ENCODE measurements at places on chromosomes 3 and 15.
A peak's percentile ranks its signal among the peaks of the same experiment; 100 is the strongest.

DNA sequence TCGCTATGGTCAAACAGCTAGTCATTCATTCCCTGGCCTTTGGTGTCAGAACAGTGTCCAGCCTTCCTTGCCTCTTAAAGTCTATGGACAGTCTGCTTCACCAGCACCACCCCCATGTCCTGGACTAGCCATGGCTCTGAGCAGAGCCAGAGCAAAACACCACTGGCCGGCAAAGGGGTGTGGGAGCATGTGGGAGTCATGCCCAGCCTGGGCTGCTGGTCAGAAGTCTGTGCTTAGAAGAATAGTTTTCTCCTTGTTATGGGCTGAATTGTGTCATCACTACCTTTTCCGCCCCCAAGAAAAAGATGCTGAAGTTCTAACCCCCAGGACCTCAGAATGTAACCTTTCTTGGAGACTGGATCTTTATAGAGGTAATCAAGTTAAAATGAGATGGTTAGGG, 132.9 kb upstream of the LPP start:
- no peak for DNase-seq

- no peak for DNase-seq
Observed at GRCh38 chr15:89122505-89123180, 34.4 kb downstream of the ABHD2 start.

DNA sequence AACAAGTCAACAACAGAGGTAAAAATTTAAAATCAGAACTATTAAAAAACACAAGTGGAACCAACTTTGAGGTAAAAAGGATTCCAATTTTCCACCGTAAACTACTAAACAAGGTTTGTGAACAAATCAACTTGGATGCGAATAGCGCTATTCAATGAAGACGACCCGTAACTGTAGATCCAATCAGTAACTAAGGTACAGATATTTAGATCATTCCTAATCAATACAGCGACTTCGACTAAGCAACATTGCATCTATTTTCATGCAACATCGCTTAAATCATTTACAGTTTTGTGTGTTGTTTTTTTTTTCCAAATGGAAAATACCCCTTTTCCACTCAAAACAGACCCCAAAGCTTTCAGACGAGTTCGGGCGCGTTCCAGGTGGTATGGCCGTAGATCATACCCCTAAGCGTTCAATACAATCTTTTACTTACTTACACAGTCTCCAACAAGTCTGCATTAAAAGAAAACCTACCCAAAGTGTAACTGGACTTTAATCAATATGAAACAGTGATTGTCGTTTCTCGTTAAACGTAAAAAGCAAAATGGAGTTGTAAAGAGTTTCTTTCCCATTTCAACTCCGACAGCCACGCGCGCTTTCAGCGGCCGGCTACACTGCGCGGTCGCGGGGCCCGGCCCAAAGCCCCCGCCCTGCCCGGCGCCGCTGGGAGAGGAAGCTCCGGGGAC, 786 bp downstream of the RHOA start:
- peak; percentile 39 for DNase-seq

DNA sequence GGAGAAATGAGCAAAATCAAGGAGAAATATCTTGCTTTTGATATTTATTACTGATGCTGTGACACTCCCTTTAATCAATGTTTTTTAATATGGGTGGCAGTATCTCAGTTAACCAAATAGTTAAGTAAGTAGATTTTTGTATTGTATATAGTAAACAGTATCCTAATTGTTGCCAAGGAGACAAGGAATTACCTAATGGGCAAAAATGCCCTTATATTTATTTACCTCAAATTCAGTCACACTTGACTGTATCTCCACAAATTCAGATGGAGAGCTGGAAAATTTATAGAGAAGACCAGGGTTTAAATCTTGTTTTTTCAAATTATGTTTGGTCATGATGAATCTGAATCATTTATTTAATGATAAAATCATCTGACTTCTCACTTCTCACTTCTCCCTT, 3.6 kb upstream of the CHD2 start:
- DNase-seq: no peak

DNA sequence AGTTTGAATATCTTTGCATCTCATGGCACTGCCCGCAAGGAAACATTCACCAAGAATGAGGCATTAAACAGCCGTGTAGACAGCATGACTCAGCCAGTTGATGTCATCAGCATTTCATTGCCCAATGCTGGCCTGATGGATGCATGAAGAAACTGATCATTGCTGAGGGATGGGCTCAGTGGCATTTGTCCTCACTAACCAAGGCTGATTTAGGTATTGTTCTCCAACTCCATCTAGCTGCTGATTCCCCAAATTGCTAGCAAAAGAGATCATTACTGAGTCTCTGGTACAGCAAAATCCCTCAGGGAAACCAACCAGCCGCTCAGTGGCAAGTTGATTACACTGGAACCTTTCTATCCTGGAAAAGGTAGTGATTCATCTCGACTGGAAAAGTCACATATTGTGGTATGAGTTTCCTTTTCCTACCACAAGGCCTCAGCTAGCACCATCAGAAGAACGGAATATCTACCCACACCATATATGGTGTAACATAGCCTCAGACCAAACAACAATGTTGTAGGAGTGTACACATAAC, 186.5 kb upstream of the GAP43 start:
- no peak for DNase-seq

DNA sequence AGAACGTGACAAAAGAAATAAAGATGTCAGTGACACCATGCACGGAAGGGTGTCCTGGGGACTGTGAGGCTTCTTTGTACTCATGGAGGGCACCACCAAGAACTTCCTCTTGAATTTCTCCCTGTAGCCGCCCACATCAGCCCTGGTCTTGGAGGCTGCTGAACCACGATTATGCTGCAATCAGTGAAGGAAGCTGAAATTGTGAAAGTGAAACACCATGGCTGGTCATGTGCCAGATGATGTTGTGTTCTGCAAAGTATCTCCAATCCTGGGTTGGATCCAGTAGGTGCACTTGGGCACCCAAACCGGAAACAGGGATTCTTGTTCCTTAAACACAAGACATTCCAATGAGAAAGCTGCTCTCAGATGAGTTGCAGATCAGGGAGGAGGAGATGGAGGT, 104.4 kb upstream of the GOLGA6L6 start:
- DNase-seq: peak; percentile 39

DNA sequence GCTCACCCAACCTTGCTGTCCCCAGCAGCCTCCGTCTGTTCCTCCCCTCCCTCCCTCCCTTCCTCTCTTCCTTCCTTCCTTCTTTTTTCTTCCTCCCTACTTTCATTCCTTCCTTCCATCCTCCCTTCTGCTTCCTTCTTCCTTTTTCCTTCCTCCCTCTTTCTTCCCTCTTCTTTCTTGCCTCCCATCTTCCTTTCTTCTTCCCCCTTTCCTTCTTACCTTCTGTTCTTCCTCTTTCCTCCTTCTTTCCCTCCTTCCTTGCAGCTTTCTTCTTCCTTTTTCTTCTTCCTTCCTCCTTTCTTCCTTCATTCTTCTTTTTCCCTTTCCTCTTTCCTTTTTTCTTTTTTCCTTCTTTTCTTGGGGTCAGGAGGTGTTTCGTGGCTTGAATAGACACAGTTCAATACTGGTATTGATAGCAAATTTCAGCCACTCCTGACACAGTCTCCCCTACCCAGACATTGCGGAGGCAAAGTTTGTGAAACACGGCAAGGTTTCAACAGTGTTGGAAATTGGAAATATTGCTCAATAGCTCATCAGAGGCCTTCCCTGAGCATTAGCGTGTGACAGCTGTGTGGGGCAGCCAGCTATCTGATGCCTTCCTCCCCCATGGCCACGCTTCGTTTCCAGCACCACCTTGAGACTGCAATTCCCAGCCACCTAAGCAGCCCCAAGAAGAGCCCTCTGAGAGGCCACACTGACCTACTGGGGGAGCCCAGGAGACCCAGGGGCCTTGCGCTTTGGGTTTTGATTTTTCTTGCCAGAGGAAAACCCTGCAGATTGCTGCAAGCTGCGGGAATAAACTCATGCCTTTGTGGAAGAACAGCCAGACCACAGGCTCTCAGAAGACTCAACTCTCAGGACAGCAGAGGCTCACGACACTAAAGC, 82.2 kb downstream of the KLF15 start:
- no peak for DNase-seq

DNA sequence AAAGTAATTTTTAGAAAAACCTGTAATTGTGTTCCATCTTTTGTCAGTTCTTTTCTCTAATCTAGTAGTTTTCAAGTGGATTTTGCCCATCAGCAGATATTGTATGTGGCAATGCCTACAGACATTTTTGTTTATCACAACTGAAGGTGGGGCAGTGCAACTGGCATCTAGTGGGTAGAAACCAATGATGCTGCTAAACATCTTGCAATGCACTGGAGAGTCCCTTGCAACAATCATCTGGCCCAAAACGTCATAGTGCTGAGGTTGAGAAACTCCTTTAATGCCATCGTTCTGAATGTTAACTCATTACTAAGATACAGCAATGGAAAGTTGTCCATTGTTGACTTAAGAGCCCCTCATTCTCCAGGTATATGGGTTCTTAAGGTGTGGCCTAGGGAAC, 80.1 kb downstream of the BTD start:
- no peak for DNase-seq

DNA sequence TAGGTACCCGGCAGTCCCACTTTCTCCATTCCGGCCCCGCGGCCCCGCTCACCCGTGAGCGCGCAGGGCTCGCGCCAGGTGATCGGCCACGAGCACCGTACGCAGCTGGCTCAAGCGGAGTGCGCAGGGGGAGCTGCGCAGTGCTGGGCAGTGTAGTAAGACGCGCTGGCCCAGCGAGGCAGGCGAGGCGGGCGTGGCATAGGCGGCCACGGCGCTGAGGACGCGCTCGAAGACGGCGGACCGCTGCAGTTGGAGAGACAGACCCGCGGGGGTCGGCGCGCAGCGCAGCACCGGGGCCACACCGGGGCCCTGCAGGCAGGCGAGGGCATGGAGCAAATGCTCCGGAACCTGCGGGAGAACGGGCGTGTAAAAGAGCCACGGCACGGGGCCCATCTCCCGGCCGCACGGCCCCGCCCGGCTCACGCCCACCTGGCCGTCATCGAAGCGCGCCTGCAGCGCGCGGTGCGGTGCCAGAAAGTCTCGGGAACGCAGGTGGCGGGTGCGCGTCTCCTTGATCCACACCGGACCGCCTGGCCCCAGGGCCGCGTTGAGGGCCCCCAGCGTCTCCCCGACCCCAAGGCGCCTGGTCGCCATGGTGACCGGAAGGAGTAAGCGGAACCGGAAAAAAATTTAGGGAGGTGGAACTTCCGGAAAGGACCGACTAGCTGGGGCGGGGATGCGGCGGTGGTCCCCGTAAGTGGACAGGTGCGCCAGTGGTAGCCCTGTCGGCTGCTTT, at the start of gene DALRD3:
DALRD3 (minus strand) TSS at position 610 of the 736 bp plus-strand sequence; CDS start at position 594, 16 bp downstream.
- peak; percentile 76 for DNase-seq

DNA sequence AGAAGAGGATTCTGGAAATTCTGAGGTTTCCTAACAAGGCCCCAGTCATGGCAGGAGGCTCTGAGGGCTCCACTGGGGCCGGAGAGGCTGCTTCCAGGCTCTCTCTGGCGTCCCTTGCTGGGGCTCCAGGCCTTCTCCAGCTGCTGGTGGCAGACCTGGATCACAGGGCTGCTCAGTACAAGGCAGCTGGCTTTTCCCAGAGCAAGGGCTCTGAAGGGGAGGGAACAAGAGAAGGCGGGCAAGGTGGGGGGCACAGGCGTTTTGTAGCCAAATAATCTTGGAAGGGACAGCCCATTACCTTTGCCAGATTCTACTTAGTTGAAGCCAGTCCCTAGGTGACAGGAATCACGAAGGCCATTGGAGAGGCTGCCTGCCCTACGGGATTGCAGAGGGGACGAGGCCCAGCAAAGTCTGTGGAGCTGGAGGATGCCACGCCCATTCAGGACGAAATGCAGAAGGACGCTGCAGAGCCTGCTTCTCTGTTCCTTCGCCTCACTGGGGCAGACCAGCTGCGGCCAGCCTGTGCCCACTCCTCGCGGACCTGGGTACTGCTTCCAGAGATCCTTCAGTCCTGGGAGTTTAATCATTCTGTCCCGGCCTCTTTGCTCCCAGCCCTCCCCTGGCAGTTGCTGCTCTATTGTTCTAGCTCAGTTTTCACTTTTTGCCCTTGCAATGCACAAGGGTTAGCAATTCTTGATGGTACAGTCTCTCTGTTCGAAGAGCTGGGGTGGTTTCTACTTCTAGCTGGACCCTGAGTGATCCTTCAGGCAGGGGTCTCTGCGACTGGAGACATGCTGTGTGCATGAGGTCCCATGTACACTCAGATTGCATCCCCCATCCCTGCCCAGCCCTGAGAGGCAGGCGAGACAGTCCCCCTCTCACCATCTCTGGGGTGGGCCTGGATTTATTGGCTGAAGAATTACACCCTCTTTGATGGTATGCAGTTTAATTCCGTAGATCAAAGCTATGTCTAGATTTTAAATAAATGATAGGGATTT, 149.3 kb upstream of the MEF2A start:
- DNase-seq: no peak

GRCh38 chr15:89556413-89557262, 18.6 kb upstream of the TICRR start:
- DNase-seq: peak; percentile 49

DNA sequence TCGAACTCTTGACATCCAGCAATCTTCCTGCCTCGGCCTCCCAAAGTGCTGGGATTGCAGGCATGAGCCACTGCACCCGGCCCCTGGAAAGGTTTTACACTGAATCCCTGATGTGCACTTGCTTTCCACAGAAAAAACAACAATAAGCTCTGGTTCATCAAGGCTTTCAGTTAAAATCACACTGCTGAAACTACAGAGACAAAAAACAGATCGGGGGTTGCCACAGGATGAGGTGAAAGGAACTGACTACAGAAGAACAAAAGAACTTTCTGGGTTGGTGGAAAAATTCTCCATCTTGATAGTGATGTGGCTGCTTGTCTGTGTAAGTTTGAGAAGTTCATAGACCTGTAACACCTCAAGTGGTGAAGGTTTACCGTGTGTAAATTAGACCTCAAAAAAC, 2.9 kb downstream of the RAB43 start:
- DNase-seq: peak; percentile 66

- no peak for DNase-seq
Observed at GRCh38 chr3:60303160-60303559, 948.1 kb downstream of the FHIT start.

- DNase-seq: no peak
Observed at GRCh38 chr3:56409790-56410189, 58.5 kb downstream of the ERC2 start.

DNA sequence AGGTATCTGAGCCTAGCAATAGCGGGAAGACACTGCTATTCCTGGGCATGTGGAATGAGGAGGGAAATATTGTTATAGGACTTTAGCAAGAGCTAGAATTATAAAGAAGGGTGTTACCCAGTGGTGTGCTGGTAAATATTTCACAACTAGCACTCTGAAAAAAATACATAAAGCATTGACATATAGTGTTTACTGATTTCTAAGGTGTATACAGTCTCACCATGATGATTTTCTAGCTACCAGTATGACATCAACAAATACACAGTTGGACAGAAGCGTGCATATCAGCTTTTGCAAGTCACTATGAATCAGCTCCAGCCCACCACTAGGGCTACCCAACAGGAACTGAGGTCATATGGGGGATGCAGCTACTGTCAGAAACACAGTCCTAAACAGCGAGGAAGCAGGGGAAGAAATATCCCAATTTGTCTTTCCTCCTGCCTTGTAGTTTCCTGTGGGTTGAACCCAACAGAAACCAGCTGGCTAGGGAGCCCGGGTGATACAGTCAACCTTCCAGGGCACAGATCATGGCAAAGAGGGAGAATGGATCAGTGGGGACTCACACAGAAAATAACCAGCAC, 39.6 kb downstream of the HGD start:
- peak; percentile 4 for DNase-seq

Data from activated CD4-positive, alpha-beta T cell treated with anti-CD3 and anti-CD28 coated beads, Interleukin-2, amount 50 U/mL, for 16 hours (primary cell).